ENCODE measurements at places on chromosomes 16 and 17. TPM values are rescaled to one million over a fixed set of nuclear protein-coding genes. Genes with fewer than 3 reads are reported as not detected.

DNA sequence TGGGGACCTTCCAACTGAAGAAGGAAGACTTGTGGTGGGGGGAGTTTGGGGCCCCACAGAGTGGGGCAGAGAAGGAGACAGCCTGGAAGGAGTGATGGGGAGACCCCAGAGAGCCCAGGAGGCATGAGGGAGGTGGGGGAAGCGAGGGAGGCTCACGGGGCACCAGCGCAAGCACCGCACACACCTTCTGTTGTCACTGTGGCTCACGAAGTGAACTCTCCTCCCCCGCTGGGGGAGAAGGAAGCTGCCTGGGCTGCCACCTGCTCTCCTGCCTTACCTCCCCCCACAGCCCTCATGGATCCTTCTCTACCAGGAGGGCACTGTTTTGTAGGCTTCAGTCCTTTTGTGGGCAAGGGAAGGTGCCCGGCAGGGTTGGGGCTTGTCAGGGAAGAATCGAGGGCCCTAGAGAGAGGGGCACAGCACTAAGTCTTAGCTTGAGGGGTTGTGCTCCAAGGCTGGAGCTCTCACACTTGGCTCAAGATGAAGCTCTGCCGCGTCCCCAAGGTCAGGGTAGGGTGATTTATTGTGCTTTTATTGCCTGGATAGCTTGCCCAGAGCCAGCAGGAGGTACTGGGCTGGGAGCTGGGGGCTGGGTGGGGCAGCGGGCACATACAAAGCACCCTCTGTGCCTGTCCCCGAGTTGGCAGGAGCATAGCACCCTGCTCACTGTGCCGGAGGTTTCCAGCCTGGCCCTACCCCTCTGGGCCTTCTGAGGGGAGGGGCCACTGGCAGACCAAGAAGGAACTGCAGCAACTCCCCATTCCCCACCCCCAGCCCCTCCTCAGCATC is 4.6 kb upstream of the STARD3 start:
- DNase-seq, result peak; percentile 75

GRCh38 chr17:74777901-74778515 is 1.9 kb upstream of the NAT9 start:
- DNase-seq, result no peak

DNA sequence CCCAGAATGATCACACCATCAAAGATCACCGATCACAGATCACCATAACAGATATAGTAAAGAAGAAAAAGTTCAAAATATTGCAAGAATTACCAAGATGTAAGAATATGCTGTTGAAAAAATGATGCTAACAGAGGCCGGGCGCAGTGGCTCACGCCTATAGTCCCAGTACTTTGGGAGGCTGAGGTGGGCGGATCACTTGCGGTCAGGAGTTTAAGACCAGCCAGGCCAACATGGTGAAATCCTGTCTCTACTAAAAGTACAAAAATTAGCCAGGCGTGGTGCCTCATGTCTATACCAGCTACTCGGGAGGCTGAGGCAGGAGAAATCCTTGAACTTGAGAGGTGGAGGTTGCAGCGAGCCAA is 53.2 kb downstream of the CPPED1 start:
- no peak for DNase-seq

DNA sequence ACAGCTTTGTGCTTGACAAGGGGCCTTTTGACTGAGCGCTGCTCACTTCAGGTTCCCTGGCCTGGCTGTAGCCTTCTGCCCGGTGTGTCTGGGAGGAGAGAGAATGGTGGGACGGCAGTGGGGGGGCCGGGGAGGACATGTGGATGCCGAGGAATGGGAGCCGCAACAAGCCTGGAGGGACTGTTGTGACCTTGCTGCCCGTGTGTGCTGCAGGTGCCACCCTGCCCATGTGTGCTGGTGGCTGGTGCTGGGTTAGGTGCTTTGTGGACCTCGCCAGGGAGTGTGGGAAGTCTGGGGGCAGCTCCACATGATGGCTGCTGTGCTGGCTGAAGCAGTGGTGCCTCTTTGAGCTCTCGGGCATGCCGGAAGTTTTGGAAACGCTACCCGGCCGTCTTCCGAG is 132.1 kb downstream of the LAT start:
- no peak for DNase-seq

- no peak for DNase-seq
Observed at GRCh38 chr16:5015351-5015750, 18.4 kb downstream of the NAGPA start.

DNA sequence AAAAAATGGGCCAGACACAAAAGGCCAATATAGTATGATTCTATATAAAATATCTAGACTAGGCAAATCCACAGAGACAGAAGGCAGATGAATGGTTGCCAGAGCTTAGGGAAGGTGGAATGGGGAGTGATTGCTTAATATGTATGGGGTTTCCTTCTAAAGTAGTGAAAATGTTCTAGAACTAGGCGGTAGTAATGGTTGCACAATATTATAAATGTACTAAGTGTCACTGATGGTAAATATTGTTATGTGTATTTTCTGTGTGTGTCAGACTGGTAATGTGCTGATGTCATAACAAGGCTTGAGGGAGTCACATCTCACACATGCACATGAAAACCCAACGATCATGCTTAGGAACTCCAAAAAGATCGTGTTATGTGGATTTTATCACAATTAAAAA is 106.9 kb upstream of the SIAH1 start:
- no peak for DNase-seq

DNA sequence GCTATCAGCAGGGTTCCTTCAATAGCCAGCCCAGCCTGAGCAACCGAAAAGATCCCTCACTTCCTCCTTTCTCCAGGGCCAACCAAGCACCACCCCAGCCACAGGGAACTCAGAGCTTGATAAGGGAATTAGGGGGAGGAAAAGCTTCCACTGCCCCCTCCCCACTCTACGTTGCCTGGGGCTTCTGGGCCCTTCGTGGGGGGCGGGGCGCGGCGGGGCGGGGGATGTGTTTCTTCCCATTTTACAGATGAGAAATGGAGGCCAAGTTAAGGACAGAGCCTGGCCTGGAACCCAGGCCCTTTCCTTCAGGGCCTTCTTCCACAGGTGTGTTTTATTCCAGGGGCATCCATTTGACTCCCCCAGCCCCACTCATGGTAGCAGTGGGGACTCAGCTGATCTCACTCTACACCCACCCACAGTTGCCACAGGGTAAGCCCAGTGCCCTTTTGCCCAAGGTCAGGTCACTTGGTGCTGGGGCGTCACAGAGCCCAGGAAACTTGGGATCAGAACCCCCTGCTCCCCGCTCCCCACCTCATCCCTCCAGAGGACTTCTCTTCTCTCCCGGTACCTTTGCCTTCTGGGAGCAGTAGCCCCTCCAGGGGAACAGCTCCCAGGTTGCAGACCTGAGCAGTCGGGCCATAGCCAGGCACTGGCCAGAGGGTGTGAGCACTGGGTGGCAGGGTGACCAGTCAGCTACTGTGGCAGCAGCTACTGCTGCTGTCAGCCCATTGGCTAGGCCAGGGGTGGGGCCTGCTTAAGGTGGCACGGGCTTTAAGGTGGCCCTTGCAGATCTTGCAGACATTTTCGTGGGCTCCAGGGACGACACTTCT is at the start of gene LDHD:
Gene LDHD, minus strand, starts transcription at position 700 of the 830 bp plus-strand sequence. Its CDS starts 60 bp downstream, at position 640.
- peak; percentile 80 for DNase-seq

GRCh38 chr16:12578001-12578400 is 225.7 kb downstream of the CPPED1 start:
- DNase-seq, result no peak

DNA sequence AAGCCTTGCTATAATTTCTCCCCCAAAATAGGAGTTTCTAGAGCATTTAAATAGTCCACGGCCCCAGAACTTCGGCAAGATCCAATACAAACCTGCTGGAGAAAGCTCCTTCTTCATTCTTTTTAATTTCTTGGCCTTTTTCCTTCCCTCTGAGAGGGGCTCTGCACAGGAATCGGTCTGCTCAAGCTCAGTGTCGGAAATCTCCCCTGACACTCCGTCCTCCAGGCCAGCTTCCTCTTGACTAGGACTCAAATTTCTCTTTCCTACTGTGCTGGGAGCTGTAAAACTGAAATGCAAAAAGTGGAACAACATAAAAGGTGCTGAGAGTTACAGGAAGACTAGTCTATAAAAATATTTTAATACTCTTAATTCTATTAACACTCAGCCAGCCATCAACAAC is 183.3 kb downstream of the PARN start:
- DNase-seq, result no peak

GRCh38 chr16:25040543-25040942 is 25.4 kb upstream of the ARHGAP17 start:
- DNase-seq, result no peak

CBLN1 gene
- total RNA-seq, result 0.26 TPM

LGALS9C gene
- not detected for total RNA-seq
